ENCODE measurements at places on chromosomes 2 and 18.

DNA sequence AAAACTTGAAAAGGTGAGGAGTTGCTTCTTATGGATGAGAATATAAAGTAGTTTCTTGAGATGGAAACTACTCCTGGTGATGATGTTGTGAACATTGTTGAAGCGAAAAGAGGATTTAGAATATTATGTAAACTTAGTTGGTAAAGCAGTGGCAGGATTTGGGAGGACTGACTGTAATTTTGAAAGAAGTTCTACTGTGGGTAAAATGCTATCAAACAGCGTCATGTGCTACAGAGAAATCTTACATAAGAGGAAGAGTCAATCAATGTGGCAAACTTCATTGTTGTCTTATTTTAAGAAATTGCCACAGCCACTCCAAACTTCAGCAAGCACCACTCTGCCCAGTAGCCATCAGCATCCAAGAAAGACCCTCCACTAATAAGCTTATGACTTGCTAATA is 112.9 kb upstream of the ZEB2 start:
- no peak for DNase-seq

GRCh38 chr2:234286118-234286598 is 210.7 kb downstream of the ARL4C start:
- no peak for DNase-seq

GRCh38 chr18:73235921-73236320 is 368.1 kb upstream of the NETO1 start:
- no peak for DNase-seq

DNA sequence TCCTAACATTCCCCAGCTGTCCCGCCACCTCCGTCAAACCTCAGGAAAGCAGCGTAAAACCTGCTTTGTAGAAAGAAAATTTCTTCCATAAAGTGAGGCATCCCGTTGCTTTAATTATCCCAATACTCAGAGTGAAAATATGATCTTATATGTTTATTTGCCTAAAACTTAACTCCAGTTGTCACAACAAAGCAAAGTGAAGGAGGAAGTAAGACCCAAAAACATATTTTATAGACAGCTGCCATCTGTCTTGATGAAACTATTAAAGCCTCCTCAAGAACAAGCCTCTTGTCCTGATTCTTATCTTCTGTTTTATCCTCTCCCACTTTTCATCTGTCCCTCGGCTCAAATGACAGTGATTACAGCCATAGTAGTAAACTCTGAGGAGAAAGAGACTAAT is 28.9 kb upstream of the LPIN2 start:
- no peak for DNase-seq

DNA sequence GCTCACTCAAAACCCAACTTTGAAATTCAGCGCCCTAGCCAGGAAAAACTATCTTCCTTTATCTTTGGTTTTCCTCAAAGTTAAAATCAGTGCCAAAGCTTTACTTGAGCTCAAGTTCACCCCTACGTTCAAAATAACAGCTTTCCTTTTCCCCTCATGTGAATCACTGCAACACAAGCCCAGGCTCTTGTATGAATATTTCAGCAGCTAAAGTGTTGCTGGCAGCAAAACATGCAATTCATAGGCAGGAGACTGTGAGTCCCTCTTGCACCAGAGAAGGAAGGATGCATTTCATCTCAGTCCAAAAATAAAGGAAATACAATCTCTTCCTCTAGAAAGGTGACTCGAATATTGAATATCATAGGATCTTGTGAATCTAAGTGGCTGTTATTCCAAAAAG is 461.3 kb upstream of the SOX11 start:
- no peak for DNase-seq

- no peak for DNase-seq
These were observed 52.7 kb downstream of the LBH start for GRCh38 chr2:30283931-30284565.

DNA sequence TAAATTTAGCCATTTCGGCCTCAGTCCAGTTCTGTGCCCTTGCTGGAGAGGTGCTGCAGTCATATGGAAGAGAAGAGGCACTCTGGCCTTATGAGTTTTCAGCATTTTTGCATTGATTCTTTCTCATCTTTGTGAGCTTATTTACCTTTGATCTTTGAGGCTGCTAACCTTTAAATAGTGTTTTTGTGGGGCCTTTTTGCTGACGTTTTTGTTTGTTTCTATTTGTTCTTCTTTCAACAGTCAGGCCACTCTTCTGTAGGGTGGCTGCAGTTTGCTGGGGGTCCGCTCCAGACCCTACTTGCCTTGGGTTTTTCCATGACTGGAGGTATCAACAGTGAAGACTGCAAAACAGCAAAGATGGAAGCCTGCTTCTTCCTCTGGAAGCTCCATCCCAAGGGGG is 1951.7 kb upstream of the LRRTM1 start:
- no peak for DNase-seq
